ENCODE measurements at places on chromosomes 12 and 14.

GRCh38 chr14:105313381-105314286 lies 914 bp upstream of the PACS2 start:
- H3K27me3 ChIP-seq = no peaks in the 10 kb centered on the region
- peak overlapping the region; percentile 97 for H3K27ac ChIP-seq
- DNase-seq = peak; percentile 35
- H3K36me3 ChIP-seq = no peaks in the 10 kb centered on the region

DNA sequence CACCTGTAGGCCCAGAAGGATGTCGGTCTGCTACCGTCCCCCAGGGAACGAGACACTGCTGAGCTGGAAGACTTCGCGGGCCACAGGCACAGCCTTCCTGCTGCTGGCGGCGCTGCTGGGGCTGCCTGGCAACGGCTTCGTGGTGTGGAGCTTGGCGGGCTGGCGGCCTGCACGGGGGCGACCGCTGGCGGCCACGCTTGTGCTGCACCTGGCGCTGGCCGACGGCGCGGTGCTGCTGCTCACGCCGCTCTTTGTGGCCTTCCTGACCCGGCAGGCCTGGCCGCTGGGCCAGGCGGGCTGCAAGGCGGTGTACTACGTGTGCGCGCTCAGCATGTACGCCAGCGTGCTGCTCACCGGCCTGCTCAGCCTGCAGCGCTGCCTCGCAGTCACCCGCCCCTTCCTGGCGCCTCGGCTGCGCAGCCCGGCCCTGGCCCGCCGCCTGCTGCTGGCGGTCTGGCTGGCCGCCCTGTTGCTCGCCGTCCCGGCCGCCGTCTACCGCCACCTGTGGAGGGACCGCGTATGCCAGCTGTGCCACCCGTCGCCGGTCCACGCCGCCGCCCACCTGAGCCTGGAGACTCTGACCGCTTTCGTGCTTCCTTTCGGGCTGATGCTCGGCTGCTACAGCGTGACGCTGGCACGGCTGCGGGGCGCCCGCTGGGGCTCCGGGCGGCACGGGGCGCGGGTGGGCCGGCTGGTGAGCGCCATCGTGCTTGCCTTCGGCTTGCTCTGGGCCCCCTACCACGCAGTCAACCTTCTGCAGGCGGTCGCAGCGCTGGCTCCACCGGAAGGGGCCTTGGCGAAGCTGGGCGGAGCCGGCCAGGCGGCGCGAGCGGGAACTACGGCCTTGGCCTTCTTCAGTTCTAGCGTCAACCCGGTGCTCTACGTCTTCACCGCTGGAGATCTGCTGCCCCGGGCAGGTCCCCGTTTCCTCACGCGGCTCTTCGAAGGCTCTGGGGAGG lies at the start of gene LTB4R:
Gene LTB4R, plus strand, starts transcription at position 857 of the 959 bp plus-strand sequence. CDS start 4,150 bp downstream, outside the sequence.
- peaks cover 19% of the 10 kb centered on the region for H3K4me1 ChIP-seq
- no peaks in the 10 kb centered on the region for H3K36me3 ChIP-seq
- H3K27ac ChIP-seq = peak within 1 kb of the TSS; percentile 82
- peak; percentile 79 for DNase-seq
- peak within 1 kb of the TSS; percentile 36 for H3K4me3 ChIP-seq
- H3K27me3 ChIP-seq = no peaks in the 10 kb centered on the region

DNA sequence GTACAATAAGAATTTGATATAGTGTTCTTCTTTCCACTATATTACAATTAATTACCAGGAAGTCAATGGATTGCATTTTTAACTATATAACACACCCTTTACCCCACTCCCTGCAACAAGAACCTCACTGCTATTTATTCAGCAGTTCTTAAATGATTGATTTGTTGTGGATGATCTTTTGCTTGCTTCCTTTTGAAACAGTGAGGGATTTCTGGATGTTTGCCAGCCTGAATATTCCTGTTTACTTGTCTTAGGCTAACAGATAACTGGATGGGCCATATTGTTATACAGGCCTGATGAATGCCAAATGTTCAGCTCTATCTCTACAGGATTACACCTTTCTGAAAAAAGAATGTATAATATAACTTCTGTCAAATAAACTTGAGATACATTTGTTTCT lies 497.6 kb downstream of the APAF1 start:
- no peaks in the 10 kb centered on the region for H3K4me1 ChIP-seq
- no peaks in the 10 kb centered on the region for H3K27me3 ChIP-seq
- no peaks in the 10 kb centered on the region for H3K36me3 ChIP-seq
- no peak overlapping the region for H3K4me3 ChIP-seq
- no peak overlapping the region for H3K27ac ChIP-seq

DNA sequence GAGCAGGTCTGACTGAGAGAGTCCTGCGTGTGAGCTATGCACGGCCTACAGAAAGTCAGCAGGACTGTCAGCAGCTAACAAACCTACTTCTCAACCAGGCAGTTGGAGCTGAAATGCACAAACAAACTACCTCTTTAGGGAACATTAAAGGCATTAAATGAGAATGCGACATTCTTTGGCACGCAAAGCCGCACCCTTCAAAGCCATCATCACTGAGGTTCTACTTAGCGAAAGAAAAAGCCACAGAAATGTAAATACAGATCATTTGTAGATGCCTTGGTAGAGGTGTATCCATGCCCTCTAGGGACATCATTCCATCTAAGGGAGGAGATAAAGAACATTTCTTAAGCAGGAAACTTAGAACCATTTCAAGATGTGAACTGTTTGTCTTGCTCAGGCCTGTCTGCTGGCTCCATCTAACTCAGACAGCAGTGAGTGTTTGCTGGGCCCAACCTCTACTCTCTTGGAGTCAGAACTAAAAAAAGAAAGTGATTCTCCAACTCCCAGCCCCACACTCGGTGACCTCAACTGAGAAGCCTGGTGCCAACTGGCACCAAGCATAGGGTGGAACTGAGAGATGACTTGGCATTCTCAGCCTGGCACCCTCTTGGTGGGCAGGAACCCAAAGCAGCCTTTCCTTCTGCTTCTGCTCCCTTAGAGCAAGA lies 63.5 kb upstream of the MBIP start:
- no peak overlapping the region for H3K27ac ChIP-seq
- H3K4me3 ChIP-seq = no peak overlapping the region
- no peaks in the 10 kb centered on the region for H3K27me3 ChIP-seq
- DNase-seq = no peak
- no peaks in the 10 kb centered on the region for H3K4me1 ChIP-seq
- no peaks in the 10 kb centered on the region for H3K36me3 ChIP-seq

GRCh38 chr12:57118711-57119271 lies 7.6 kb upstream of the STAT6 start:
- H3K27ac ChIP-seq = peak overlapping the region; percentile 1
- H3K36me3 ChIP-seq = no peaks in the 10 kb centered on the region
- no peaks in the 10 kb centered on the region for H3K4me1 ChIP-seq
- H3K4me3 ChIP-seq = no peak overlapping the region

GRCh38 chr12:27585739-27586265 lies 61.8 kb downstream of the PPFIBP1 start:
- DNase-seq = no peak
- H3K4me3 ChIP-seq = no peak overlapping the region
- H3K27ac ChIP-seq = no peak overlapping the region
- H3K27me3 ChIP-seq = no peaks in the 10 kb centered on the region
- peaks cover 2% of the 10 kb centered on the region for H3K4me1 ChIP-seq
- no peaks in the 10 kb centered on the region for H3K36me3 ChIP-seq

DNA sequence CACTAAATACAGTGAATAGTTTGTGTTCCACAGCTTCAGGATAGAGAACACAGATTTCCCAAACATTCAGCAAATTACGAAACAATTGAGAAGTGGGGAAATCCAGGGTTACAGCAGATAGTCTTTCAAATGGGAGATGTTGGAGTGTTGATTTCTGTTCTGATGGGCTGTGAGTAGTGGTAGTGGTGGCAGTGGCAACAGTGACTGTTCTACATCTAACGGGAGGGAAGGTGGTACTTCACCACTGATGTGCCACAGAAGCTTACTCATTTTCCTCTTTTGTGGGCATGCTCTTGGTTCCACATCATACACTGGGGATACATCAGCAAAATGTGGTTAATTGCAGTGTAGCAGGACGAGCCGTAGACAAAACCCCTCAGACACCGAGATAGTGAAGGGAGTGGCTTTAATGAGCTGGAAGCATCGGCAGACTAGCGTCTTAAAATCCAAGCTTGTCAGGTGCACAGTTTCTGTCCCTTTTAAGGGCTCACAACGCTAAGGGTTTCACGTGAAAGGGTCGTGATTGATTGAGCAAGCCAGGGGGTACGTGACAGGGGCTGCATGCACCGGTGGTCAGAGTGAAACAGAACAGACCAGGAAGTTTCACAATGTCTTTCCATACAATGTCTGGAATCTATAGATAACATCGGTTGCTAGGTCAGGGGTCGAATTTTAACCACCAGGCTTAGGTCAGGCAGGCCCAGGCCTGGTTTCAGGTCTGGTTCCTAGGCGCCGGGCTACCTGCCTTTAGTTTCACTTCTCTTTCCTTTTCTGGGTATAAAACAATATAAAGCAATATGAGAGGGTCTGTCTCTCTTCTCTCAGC lies 330.6 kb upstream of the FBXO33 start:
- DNase-seq = no peak
- no peak overlapping the region for H3K4me3 ChIP-seq
- H3K27me3 ChIP-seq = no peaks in the 10 kb centered on the region
- H3K27ac ChIP-seq = no peak overlapping the region
- H3K36me3 ChIP-seq = no peaks in the 10 kb centered on the region

DNA sequence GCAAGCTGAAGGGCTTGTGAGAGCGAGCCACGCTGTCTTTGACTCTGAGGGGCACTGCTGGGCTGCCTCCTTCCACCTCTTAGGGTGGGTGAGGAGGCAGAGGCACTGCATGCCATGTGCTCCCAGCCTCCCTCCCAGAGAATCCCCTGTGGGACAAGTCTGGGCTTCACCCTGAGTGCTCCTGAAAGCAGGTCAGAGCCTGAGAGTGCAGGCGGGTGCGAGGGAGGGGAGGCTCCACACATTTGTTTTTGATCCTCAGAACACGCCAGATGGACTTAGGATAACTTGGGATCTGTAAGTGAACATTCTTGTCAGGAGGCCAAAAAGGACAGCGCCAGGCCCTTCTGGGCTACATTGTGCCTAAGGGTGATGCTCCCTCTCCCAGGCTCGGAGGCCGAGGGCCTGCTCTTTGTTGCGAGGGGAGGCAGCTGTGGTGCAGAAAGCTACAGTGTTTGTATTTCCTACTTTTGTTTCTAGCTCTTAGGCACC lies 155.4 kb downstream of the TMX1 start:
- DNase-seq = peak; percentile 25
- H3K36me3 ChIP-seq = no peaks in the 10 kb centered on the region
- peaks cover 17% of the 10 kb centered on the region for H3K4me1 ChIP-seq
- H3K4me3 ChIP-seq = no peak overlapping the region

- no peaks in the 10 kb centered on the region for H3K36me3 ChIP-seq
- no peak overlapping the region for H3K27ac ChIP-seq
- H3K4me3 ChIP-seq = no peak overlapping the region
- DNase-seq = no peak
- H3K4me1 ChIP-seq = peaks cover 25% of the 10 kb centered on the region
These were observed 17.4 kb downstream of the JDP2 start for GRCh38 chr14:75445236-75445635.

DNA sequence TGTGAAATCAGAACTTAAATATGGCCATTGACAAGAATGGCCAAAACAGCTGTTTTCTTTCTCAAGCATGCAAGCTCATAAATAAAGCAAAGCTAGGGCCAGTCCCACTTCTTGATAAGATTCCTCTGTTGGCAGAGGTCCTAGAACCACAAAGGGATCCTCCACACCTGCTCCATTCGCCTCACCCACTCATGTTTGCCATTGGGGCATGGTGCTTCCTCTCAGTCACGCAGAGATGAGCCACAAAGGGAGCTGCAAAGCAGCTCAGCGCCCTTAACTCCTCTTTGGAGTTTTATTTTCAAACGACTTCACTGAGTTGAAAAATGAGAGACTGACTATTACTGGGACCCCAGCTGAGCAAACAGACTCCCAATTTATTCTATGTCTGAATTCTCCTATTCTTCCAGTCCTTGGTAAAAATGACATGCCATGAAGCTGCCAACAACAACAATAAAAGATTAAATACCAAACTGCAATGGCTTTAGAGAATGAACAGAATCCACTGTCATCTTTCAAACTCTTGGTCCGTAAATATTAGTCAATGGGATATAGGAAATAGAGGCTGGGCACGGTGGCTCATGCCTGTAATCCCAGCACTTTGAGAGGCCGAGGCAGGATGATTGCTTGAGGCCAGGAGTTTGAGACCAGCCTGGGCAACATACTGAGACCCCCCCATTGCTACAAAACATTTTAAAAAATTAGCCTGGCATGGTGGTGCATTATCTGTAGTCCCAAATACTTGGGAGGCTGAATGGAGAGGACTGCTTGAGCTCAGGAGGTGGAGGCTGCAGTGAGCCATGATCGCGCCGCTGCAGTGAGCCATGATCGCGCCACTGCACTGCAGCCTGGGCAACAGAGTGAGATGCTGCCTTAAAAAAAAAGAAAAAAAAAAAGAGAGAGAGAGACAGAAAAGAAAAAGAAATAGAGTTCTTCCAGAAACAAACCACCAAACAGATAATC lies 16.4 kb downstream of the MANSC1 start:
- H3K4me3 ChIP-seq = no peak overlapping the region
- no peaks in the 10 kb centered on the region for H3K27me3 ChIP-seq
- peak overlapping the region; percentile 63 for H3K27ac ChIP-seq
- no peaks in the 10 kb centered on the region for H3K36me3 ChIP-seq
- peak; percentile 69 for DNase-seq

DNA sequence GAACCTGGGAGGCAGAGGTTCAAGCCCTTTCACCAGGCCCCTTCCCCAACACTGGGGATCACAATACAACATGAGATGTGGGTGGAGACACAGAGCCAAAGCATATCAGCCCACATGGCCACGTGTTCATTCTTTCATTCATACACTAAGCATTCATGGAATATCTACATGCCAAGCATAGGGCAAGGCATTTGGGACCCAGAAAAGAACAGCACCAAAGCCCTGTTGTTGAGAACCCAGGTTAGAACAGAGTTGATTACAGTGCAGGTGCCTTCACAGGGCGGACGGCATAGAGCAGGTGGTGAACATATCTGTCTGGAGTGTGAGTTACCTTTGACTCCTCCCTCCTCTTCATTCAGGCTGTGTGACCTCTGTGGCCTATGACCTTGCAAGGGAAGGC lies 159.4 kb upstream of the GSC start:
- H3K4me1 ChIP-seq = peaks cover 9% of the 10 kb centered on the region
- no peak for DNase-seq
- H3K27me3 ChIP-seq = no peaks in the 10 kb centered on the region
- H3K27ac ChIP-seq = no peak overlapping the region
- H3K4me3 ChIP-seq = no peak overlapping the region
- no peaks in the 10 kb centered on the region for H3K36me3 ChIP-seq

DNA sequence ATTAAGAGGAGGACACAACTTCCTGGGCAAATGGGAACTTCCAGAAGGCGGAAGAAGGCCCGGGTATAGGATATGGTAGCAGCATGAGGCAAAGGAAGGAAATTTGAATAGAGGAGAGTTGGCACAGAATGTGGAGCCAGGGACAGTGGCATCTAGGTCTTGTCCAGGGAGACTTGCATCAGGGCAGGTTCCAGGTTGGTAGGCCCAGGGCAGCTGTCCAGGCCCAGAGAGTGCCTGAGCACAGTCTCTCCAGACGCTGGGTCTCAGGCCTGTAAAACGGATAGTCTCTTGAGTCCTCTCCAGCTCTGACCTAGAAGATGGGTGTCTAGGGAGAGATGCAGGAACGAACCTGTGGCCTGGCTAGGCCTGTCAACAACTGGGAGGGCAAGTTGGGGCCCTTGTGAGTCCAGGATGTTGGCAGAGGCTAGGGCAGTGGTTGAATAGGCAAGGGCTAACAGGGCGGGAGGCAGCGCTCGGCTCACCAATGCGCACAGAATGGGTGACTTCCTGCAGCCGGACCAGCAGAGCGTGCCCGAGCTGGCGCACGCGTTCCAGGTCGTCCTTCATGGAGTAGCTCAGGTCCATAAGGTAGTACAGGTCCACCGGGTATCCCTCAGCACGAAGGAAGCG lies 9.9 kb downstream of the ITGB7 start:
- no peaks in the 10 kb centered on the region for H3K36me3 ChIP-seq
- no peaks in the 10 kb centered on the region for H3K27me3 ChIP-seq
- DNase-seq = no peak

Measured in transverse colon (tissue), 4 donors.